ENCODE measurements at places on chromosomes 16 and 17.

- DNase-seq = no peak
Measured at GRCh38 chr17:64172510-64172909, 42.6 kb upstream of the ERN1 start.

DNA sequence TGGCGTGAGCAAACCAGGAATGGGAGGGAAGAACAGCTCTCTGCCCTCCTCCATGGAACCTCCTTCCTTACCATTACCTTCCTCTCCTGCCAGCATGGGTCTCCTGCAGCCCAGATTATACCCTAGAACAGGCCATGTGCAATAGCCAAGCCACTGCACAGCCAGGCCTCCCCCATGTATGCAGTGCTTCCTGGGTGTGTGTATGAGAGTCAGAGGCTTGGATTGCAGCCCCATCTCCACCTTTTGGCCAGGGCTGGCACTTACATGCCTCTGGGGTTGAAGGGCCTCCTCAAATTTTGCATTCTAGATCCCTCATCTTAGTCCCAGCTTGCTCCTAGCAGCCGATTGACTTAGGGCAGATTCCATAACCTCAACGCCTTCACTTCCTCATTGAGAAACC is 133.7 kb downstream of the GSG1L start:
- no peak for DNase-seq

GRCh38 chr17:41505809-41506767 is 676 bp upstream of the KRT13 start:
- no peak for DNase-seq

DNA sequence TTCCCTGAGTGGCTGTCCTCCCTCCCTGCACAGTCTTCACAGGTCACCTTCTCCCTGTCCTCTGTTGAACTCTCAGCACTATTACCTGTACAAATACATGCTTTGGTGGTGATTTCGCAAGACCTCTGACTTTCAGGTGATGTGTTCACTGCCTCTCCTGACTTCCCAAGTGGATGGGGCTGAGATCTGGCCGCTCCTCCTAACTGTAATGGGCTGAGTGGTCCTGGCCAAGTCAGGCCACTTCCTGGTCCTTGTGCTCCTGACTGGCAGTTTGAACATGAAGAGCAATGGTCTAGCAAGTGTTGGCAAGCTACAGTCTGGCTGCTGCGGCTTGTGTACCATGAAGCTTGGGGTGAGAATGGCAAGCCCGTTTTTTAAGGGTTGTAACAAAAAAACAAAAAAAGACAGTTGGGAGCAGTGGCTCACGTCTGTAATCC is 11.7 kb upstream of the TMED6 start:
- no peak for DNase-seq

GRCh38 chr16:72848759-72849664 is 198.9 kb downstream of the ZFHX3 start:
- DNase-seq = no peak

- DNase-seq = no peak
Measured at GRCh38 chr17:31297090-31297489, at the start of gene OMG. TSS of gene OMG (minus strand) at chr17:31297239. CDS start at chr17:31296331, 908 bp downstream.

- DNase-seq = no peak
Measured at GRCh38 chr17:43601280-43602039, 55.3 kb upstream of the ETV4 start.

DNA sequence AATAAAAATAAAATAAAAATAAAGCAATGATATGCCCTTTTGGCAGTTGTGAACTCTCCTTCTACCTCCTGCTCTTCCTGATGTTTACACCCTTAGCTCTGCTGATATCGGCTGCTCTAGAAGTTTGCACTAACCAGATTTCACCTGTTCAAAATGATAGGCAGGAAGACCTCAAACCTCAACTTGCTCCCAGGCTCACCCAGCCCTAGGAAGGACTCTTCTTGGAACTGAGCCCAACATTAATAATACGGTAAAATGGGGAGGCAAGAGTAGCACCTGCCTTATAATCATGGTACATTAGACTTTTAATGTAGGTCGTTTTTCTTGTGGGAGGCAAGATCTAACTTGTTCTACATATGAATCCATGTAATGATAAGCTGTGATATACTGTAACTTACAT is 61.2 kb upstream of the MED13 start:
- no peak for DNase-seq

DNA sequence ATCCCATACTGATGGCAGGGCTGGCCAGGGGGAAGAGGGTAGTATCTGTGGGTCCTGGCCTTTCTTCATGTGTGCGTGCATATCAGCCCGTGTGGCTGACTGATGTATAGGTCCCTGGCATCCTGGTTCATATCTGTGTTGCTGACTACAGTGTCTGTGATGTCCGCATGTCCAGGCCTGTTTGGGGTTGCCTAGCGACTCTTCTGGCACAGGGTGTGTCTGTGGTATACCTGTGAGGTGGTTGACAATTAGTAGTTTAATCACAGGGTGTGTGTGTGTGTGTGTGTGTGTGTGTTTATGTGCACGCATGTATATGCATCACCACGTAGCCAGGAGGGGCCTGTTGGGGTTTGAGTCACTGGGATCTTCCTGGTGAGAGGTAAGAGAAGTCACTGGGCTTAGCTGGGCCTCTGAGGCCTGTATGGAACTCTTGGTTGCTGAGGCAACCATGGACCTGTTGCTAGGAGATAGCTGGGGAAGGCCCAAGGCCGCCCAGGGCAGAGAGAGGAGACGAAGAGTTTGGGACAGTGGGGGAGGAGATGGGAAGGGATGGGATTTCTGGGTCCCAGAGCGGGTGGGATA is 603 bp upstream of the TMEM95 start:
- no peak for DNase-seq

DNA sequence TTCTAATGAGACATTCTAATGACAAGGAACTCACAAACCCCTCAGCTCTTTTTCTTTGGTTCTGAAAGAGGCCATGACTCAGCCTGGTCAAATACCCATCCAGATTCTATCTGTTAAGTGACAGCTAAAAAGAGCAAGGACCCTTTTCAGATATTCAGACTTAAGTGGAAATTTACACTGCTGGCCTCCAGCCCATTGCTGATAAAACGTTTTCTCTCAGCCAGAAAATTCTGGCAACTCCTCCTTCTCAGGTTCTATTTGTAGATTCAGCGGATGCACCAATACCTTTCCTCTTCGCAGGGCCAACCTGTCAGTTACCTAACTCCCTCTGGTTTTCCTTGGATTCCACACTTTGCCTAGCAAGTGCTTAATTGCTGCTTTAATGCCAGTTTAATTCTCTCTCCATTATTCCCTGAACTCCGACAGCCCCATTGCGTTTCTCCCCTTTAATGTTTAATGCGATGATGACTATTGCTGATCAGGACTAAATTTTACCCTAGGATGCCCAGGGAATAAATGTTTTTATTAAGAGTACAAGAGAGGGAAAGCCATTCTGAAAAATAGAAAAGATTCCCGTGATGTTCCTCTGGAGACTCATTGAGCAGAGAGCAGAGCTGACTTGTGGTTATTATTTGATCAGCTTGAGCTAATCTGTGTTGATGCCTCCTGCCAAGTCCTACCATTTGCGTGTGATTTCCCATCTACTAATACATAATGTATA is 35.9 kb upstream of the TOM1L1 start:
- no peak for DNase-seq

GRCh38 chr17:72342061-72342460 is 221.2 kb downstream of the SOX9 start:
- DNase-seq = no peak

DNA sequence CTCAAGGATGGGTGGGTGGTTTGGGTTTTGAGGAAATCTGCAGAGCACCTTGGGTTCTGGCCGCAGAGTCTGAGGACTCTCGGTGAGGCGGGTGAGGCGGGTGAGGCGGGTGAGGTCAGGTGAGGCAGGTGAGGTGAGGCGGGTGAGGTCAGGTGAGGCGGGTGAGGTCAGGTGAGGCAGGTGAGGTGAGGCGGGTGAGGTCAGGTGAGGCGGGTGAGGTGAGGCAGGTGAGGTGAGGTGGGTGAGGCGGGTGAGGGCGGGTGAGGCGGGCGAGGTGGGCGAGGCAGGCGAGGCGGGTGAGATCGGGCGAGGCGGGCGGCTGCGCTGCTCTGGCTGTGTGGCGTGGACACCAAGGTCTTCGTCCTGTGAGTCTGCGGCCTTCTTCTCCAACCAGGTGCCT is 24.1 kb upstream of the RPL13 start:
- DNase-seq = no peak

DNA sequence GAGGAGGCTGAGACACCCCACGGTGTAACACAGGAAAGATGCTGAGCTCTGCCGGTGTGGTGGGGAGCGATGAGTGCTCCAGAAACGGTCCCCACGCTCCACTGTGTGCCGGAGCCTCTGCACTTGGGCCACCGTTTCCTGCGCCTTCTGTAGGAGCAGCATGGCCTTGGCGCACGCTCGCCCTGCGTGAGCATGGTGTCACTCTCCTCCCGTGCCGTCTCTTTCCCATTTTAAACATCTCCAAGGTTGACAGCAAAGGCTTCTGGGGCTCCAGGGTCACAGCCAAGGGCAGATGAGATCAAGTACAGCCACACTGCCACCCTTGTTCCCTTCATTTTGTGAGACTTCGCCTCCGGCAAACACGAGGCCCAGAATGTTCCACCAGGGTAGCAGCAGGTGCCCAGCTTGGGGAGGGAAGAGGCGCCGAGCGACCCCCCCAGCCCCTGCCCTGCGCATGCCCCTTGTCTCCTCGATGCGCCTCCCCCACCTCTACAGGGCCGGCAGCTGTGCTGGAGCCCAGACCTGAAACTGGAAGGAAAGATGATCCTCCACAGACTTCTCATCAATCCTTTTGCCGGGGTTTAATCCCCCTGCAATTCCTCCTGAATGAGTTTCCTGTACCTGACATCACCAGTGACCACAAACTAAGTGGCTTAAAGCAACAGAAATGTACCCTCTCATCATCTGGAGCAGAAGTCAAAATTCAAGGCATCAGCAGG is 19.9 kb upstream of the OSGIN1 start:
- no peak for DNase-seq

- DNase-seq = no peak
Measured at GRCh38 chr16:87845213-87845612, 24.1 kb downstream of the SLC7A5 start.

- no peak for DNase-seq
Measured at GRCh38 chr16:72785171-72785570, 262.8 kb downstream of the ZFHX3 start.

DNA sequence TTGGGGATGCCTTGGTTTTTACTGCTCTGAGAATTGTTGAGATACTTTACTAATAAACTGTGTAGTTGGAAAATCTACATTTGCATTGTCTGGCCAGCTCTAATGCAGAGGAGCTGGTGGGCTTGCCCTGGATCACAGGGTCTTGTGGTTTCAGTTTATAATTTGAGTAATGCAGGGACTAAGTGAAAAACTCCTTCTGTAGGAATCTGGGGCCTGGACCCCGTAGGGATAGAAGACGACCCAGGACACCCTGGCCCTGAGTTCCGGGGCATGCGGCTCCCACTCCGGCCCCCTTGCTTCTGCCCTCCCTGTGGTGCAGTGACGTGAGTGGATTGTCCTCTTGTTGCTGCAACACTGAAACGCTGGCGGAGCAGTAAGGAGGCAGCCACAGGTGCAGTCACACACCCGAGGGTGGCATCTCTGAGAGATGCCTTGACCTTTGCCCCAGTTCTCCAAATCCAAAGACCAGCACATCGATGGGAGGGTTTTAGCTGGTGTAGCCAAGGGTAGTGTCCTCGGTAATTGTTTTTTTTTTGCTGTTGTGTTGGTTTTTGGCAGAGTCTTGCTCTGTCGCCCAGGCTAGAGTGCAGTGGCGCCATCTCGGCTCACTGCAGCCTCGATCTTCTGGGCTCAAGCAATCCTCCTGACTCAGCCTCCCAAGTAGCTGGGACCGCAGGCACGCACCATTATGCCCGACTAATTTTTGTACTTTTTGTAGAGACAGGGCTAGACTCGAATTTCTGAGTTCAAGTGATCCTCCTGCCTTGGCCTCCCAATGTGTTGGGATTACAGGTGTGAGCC is 2.6 kb upstream of the RPL13 start:
- DNase-seq = no peak

GRCh38 chr16:11354733-11355574 is 9.7 kb downstream of the RMI2 start:
- DNase-seq = peak; percentile 54

DNA sequence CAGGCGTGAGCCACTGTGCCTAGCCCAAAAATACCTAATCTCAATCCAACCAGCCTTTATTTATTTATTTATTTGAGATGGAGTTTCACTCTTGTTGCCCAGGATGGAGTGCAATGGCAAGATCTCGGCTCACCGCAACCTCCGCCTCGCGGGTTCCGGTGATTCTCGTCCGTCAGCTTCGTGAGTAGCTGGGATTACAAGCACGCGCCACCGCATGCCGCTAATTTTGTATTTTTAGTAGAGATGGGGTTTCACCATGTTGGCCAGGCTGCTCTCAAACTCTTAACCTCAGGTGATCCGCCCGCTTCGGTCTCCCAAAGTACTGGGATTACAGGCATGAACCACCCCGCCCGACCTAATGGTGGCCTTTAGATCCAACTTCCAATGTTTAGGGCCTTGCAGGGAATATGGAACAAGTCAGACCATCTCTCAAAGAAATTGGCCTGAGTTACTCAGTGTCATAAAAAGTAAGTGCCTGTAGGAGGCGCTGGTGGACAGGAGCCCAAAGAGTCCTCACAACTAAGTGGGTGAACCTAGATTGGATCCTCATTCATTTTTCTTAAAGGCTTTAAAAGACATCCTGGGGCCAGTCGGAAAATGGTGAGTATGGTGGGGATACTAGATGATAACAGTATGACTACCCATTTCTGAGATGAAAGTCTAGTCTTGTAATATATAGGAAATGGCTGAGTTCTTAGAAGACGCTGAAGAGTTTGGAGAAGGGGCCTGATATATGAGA is 4.6 kb downstream of the ZSCAN10 start:
- DNase-seq = no peak

GRCh38 chr16:14369734-14370598 is 260.1 kb downstream of the PARN start:
- DNase-seq = no peak

DNA sequence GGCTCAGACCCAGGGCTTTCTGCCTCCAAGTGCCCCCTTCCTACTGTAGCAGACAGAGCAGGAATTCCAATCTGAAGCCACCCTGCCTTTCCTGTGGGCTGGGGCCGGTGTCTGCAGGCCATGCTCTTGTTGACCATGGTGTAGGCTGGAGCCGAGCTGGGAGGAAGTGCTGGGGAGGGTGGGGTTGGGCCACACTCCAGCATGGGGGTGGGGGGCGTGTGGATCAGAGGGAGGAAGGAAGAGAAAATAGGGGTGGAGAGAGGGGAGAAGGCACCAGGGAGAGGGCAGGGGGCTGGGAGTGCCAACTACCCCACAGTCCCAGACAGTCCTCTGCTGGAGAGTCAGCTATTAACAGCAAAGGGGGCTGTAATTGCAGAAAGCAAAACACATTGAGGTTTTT is 54.3 kb upstream of the JPH3 start:
- no peak for DNase-seq

DNA sequence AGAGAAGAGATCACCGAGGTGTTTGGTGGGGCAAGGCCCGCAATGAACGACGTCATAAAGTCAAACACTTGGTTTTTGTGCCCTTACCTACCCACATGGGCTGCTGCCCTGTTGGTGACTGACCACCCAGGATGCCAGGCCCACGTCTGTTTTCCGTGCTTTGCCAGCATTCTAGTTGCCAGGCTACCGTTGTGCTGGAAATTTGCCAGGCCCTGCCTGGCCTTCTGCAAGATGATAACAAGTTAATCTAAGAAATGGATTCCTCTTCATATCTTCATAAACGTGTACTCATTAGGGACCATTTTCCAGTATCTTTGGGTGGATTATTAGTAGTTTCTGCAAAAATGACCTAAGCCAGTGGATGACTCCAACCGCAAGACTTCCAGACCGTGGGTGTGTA is 35.4 kb downstream of the SLC6A4 start:
- DNase-seq = no peak
